ENCODE measurements at places on chromosomes 1 and 21.

DNA sequence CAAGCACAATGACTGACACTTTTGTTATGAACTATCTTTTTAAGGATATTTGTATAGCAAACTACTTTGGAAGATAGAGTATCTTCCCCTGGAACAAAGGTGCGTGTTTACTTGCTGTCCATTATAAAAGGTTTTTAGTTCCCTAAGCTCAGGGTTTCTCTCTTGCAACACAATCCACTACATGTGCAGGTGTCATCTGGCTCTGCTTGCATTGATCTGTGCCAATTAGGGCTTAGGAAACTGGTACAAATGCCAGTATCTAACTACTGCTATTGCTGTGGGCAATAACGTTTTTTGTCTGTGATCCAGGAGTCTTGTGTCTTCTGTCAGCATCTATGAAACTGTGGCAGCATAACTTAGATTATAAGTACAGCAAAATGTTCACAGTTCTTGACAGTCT lies 68.3 kb upstream of the ABCD3 start:
- DNase-seq = no peak

DNA sequence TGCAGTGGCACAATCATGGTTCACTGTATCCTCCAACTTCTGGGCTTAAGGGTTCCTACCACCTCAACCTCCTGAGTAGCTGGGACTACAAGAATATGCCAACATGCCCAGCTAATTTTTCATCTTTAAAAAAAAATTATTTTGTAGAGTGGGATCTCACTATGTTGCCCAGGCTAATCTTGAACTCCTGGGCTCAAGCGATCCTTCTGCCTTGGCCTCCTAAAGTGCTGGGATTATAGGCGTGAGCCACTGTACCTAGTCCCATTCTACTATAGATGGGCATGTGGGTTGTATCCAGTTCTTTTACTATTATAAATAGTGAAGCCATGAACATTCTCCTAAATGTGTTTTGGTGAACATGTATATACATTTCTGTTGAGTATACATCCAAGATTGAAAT lies 57.9 kb upstream of the PAXBP1 start:
- no peak for DNase-seq

- DNase-seq = no peak
Observed at GRCh38 chr1:204301171-204301957, 58.4 kb downstream of the PLEKHA6 start.

DNA sequence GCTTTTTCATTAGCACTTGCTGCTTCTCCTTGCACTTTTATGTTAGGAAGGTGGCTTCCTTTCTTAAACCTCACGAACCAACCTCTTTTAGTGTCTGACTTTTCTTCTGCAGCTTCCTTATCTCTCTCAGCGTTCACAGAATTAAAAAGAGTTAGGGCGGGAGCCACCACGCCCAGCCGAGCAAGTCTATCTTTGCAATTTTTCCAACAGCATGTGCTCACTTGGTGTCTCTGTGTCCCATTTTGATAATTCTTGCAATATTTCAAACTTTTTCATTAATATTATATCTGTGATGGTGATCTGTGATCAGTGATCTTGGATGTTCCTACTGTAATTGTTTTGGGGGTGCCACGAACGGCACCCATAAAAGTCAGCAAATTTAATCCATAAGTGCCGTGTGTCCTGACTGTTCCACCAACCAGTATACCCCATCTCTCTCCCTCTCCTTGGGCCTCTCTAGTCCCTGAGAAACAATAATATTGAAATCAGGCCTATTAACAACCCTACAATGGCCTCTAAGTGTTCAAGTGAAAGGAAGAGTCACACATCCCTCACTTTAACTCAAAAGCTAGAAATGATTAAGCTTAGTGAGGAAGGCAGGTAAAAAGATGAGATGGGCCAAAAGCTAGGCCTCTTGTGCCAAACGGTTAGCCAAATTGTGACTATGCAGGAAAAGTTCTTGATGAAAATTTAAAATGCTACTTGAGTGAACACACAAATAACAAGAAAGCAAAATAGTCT lies 15.9 kb upstream of the ITPKB start:
- no peak for DNase-seq

DNA sequence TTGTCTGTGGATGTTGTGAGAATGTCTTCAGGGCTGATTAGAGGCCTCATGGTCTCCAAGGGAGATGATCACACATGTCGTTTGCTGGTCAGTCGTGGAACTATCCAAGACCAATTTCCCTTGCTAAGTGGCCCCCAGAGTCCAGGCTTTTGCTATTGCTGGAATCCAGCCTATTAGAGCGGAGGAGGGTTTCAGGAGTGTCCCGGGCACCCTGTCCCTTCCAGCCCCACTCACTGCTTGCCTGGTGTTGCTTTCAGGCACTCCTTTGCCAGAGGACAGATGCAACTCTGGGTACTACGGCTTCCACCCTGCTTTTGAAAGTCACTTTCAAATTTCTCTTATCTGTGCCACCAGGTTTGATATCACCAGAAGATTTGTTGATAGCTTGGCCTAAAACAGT lies 149.1 kb downstream of the NOS1AP start:
- DNase-seq = no peak
